ENCODE measurements at places on chromosomes 12 and 14. TPM values are rescaled to one million over a fixed set of nuclear protein-coding genes. Genes with fewer than 3 reads are reported as not detected.

NPAS3 gene
- 0.72 TPM for total RNA-seq

SLC39A2 gene
- total RNA-seq: not detected

KRT71 gene
- total RNA-seq: not detected

CPNE6 gene
- not detected for total RNA-seq

IL26 gene
- total RNA-seq: 2.4 TPM

POTEG gene
- total RNA-seq: 0.36 TPM

VWF gene
- 0.29 TPM for total RNA-seq

CCDC175 gene
- total RNA-seq: not detected

ANKRD33 gene
- total RNA-seq: not detected

NEUROD4 gene
- total RNA-seq: not detected

KRT85 gene
- not detected for total RNA-seq

AQP6 gene
- total RNA-seq: not detected

- no peak for DNase-seq
Observed at GRCh38 chr14:44170556-44170955, 336.5 kb downstream of the FSCB start.

DNA sequence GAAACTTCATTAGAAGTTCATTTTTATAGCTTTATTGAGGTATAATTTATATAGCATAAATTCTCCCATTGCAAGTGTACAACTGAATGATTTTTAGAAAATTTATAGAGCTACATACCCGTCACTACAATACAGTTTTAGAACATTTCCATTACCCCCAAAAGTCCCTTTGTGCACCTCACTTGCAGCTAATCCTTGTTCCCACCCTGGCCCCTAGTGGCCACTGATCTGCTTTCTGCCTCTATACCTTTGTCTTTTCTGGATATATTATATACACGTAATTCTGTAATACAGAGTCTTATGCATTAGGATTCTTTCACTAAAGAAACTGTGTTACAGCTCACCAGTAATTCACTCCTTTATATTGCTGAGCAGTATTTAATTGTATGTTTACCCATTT, 145.1 kb upstream of the DIO2 start:
- peak; percentile 0 for DNase-seq

DNA sequence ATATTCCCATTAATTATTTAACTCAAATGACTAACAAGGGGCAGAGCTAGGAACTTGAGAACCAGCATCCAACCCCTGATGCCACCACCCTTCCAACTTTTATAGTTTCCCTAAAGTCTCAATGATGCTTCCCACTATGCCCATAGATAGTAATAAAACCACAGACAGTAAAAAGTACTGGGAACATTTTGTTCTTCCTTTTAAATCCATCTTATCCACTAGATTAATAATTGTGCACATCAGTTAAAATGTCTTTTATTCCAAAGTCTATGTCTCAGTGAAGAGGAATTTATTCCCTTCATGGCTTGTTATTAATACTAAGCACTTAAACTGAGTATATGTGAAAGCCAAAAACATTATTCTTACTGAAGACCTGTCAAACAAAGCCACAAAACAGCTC, 45.8 kb downstream of the SINHCAF start:
- no peak for DNase-seq

DNA sequence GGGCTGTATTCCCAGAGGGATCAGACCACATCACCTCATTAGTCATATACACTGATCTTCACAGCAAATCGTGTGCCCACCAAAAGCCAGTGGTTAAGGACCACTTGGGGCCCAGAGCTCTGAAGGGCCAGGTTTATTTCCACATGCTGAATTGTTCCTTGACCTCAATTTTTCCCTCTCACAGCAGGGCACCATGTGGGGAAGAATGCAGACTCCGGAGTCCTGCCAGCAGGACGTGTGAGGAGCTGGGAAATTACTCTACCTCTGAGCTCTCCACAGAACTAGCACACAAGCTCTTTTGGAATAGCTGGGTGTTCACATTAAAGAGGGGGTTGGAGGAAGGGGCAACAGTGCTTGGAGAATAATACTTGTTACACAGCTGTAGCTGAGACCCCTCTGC, 57.6 kb upstream of the SEL1L start:
- DNase-seq: no peak

GRCh38 chr14:88599326-88599725, 36.5 kb downstream of the ZC3H14 start:
- no peak for DNase-seq

DNA sequence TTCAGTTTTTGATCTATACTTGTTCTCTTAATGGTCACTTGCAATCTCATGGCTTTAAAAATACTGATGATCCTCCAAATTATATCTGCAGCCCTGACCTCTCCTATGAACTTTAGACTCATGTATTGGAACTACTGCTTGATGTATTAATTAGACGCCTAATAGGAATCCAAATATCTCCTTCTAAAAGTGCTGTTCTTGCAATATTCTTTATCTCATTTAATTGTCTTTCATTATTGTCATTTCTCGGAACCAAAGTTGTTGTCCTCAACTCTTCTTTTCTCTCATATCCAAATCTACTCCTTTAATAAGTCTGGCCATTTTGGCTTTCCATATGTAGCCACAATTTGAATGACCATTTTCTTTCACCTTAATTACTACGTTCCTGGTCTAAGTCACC, 907.6 kb upstream of the SEL1L start:
- DNase-seq: no peak

DNA sequence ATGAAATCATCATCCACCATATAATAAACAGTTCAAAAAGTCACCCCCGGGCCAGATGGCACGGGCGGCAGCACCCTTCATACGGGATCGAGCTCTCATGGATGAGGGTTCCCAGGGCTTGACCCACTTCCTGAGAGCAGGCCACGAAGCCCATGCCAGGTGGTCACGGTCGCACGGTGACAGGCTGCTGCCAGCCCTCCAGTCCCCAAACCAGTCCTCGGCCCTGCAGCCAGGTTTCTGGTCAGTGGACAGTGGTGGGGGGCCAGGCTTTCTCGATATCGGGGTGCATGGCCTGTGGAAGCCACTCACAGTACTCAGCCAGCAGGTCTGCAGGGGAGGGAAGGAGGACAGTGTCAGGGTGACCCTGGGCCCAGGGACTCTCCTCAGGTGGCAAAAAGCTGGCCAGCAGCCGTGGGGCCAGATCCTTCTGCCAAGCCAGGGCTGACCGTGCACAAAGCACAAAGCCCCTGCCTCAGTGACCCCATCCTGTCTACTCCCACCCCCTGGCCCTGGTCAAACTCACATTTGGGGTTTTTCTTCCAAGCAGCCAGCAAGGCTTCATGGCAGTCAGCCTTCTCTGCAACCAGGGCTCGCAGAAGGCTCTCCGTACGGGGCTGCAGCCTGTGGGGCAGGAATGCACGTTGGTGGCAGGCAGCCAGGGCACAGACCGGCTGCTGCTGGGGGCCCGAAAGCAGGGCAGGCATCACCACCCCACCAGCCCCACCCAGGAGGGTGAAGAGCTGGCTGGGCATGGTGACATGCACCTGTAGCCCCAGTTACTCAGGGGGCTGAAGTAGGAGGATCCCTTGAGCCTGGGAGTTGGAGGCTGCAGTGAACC, 33.3 kb upstream of the UBC start:
- peak; percentile 19 for DNase-seq

DNA sequence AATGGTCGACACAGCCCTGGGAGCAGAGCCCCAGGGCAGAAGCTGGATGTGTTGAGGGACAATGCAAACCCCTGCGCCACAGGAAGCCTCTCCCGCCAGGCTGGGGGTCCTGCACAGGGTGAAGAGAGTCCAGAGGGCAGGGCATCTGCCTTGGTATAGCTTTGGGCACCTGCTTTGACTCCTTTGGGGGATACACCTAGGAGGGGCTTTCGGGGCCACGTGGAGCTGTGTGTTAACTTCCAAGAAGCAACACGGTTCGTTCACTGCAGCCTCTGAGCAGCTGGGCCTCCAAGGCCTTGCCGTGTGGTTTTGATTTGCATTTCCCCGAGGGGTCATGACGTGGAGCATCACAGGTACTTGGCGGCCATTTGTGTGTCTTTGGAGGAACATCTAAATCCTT, 5.8 kb upstream of the PUS1 start:
- peak; percentile 66 for DNase-seq

GRCh38 chr14:95462491-95462890, 54.0 kb downstream of the SYNE3 start:
- DNase-seq: peak; percentile 23

DNA sequence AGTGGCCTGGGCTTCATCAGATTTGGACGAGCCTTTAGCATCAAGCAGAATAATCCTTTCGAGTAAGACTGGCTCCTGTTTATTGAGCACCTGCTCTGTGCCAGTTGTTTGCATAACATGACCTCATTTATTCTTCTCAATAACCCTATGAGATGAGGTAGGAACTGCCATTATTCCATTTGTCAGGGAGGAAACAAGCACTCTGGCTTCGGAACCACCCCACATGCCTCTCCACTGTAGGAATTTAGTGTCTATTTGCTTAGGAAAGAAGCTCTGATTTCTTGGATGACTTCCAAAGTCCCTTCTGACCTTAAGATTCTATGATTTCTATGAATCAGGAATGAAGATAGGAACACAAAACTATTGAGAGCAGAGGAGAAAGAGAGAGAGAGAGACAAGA, 11.0 kb downstream of the SAMD4A start:
- no peak for DNase-seq

- peak; percentile 90 for DNase-seq
Observed at GRCh38 chr14:99564256-99564925, 39.6 kb downstream of the CCDC85C start.

DNA sequence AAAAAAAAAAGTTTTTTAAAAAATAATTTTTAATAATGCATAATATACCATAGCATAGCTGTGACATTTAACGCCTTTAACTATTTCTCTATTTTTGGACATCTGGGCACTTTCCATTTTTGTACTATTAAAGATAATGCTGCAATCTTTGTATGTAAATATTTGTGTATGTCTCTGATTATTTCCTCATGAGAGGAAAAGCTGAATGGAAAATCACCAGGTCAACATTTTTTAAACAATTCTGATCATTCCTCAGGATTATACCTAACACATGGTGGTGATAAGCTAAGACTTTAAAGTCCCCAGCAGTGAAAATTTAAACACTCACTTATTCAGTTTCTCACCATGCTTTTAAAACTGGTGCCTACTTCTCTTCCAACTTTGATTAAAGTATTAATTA, 31.3 kb upstream of the NR1H4 start:
- DNase-seq: no peak

DNA sequence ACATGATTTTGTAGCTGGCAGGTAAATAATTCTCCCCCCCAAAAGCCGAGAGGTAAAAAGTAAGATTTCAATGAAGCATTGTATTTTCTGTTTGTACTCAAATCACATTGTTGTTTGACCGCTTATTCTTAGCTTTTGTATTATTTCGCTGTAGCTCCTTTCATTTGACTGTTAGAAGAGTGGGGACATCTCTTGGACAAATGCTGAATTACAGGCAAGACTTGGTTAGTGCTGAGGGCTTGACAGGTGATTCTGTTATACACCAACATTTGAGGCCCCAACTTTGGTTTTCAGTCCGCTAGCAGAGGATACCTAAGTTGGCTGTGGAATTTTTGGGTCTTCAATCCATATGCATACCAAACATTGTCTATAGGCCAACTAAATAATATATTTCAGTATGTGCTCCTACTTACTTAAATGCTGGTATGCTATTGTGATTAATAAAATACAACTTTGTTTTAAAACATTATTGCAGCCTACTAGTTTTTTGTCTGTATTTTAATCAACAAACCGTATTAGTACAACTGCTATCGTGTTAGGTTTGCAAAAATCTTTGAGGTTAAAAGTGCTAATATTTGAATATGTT, 102.2 kb downstream of the ERC1 start:
- peak; percentile 81 for DNase-seq

DNA sequence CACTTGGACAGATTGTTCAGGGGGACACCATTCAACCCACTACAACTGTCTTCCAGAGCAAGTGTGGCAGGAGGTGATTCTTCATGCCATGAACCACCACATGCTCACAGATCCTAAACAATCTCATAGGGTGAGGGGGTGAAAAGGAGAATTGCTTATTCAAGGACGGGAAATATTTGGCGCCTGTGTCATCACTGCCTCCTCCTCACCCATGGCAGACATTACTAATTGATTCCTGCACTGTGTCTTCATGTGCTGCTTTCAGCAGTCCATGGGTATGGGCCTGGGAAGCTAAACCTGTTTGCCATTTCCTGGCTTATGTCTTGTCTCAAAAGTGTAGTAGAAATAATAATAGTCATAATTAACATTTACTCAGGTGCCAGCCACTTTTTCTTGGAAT, 31.3 kb downstream of the MMAB start:
- peak; percentile 92 for DNase-seq

- DNase-seq: peak; percentile 97
Observed at GRCh38 chr12:121776190-121777098, 17.0 kb downstream of the RHOF start.

GRCh38 chr12:82596483-82596882, 90.2 kb upstream of the TMTC2 start:
- no peak for DNase-seq

DNA sequence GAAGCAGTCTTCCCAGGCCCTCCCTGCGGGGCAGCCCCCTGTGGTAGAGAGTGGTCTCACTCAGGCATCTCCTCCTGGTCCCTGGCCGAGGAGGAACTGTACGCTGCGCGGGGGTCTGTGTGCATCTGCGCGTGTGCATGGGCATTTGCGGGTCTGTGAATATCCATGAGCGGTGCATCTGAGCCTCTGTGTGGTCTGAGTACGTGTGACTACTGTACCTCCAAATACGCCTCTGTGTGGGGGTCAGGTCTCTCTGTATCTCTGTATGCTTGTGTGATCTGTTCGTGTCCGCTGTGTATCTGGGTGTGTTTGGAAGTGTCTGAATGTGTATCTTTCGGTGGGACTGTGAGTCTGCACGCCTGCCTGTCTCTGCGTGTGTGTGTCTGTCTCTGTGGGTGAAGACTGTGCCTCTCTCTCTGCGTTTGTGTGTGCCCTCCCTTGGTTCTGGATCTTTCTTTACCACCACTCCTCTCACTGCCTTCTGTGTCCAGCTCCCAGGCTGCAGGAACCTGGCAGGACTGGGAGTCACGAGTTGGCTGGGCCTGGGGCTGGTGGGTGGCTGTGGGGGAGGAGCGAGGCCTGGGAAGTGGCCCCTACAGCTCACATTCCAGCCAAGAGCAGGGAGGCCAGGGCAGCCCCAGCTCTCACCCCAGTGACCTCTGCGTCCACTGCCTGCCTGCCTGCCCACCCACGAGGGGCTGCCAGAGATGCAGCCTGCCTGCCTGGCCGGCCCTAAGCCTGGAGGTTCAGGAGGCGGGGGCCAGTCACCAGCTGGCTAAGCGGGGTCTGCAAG, 1.1 kb upstream of the PGF start:
- no peak for DNase-seq

DNA sequence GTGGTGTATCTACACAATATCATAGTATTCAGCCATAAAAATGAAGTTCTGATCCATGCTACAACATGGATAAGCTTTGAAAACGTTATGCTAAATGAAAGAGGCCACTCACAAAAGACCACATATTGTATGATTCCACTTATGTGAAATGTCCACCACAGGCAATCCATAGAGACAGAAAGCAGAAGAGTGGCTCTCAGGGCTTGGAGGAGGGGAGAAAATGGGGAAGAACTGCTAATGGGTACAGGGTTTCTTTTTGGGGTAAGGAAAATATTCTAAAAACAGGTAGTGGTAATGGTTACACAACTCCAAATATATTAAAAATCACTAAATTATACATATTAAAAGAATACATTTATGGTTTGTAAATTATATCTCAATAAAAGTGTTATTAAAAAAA, 16.5 kb downstream of the SCNN1A start:
- no peak for DNase-seq

Measured in osteoblast (primary cell).